ENCODE measurements at places on chromosomes 2 and 18.
A peak's percentile ranks its signal among the peaks of the same experiment; 100 is the strongest.

GRCh38 chr2:129737660-129738527 is 241.6 kb upstream of the RAB6C start:
- no peak for DNase-seq

DNA sequence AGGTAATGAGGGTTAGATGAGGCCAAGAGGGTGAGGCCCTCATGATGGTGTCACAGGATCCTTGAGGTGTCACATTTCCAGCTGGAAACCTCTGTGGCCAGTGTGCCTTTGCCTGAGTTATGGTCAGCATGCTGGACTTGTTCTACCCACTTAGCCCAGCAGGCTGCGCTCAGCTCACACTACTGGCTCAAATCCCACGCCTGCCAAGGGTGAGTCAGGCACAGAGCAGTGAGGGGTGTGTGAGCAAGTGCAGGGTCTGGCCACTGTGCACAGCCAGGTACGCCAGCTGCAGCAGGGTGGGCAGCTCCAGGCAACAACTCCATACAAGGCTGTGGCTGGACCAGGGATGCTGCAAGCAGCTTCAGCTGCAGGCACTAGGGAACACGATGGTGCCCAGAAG is 616.6 kb upstream of the FSHR start:
- peak; percentile 17 for DNase-seq

DNA sequence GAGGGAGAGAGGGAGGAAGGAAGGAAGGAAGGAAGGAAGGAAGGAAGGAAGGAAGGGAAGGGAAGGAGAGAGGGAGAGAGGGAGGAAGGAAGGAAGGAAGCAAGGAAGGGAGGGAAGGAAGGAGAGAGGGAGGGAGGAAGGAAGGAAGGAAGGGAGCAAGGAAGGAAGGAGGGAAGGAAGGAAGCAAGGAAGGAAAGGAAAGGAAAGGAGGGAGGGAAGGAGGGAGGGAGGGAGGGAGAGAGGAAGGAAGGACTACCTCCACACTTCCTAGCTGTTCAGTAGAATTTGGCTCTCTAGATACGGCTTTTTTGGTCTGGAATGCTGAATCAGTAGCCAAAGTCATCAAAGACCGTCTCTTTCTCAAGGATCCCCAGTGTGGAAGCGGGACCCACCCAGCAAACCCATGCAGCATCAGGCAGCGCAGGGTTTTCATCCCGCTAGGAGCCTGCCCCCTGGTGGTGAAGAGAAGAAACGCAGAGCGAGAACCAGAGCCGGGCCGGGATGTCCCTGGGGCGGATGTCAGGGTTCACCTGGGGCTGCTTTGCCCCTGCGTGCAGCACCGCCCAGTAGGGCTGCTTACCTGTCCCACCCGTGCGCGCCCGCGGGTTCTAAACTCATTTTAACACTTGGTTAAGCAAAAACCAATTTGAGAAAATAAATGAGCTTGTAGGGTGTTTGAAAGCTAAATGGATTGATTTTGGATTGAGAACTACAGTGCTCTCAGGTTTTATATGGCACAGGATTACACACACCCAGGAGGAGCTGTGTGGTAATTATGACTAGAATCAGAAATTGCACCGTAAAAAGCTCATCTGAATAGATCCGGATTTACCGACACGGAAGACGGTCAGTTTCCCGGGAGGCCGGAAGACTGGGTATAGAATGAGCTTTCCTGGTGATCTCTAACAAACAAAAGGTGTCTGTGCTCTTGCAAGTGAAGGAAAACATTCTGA is 48.1 kb upstream of the ARL4C start:
- peak; percentile 86 for DNase-seq

- no peak for DNase-seq
Measured at GRCh38 chr2:15993232-15993610, 52.9 kb downstream of the MYCN start.

DNA sequence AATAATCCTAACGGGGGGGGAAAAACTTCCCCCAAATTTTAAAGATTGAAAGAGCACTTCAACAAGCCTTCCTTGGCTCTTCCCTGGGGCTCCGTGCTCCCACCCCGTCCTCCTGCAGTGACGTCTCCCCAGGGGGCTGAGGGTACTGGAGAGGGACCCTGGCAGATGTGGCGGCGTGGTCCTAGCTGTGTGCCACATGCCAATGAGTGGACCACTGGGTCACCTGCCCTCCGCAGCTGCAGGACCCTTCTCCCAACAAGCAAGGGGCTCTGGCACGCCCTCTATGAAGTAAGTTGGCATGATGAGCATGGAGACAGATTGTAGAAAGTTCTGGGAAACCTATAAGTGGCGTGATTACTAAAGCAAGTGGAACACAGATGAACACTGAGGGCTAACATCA is 46.7 kb downstream of the PXDN start:
- no peak for DNase-seq

Measured in urothelium cell line (cell line).